Inflammatory macrophage treated with lipopolysaccharide for 4 hours (primary cell): ENCODE measurements at places on chromosomes 16 and 17.

GRCh38 chr17:82598256-82599119, 49.8 kb downstream of the WDR45B start:
- peak; percentile 60 for DNase-seq

- no peak for DNase-seq
Observed at GRCh38 chr16:26505496-26505895, 561.2 kb upstream of the C16orf82 start.

DNA sequence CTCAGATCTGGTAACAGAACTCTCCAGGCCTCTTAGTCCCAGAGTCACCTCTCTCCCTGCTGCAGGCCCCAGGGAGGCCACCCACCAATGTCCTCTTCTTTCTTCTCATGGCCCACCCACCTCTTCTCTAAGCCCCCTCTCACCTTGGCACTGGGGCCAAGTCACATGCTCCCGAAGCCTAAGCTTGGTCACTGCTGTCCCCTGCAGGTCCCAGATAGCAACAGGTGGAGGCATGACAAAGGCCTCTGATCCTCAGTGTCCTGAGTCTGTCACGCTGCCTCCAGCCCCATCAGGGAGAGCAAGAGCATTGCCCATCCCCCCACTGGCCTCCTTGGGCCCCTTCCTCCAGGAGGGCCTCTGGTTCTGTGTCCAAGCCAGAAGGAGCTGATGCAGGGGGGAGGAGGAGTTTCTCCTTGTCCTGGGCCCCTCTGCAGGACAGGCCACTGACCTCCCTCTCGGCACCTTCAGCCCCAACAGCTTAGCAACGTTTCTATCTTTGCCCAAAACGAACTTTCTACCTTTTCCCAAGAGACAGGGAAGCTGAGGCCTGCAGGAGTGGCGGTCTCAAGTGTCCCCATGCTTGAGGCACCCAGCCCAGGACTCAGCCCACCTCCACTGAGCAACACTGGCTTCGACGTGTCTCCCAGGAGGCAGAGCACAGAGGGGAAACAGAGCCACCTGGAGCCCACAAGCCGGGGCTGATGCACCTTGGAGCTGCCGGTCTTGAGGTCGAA, 8.6 kb downstream of the P2RX1 start:
- DNase-seq, result no peak

DNA sequence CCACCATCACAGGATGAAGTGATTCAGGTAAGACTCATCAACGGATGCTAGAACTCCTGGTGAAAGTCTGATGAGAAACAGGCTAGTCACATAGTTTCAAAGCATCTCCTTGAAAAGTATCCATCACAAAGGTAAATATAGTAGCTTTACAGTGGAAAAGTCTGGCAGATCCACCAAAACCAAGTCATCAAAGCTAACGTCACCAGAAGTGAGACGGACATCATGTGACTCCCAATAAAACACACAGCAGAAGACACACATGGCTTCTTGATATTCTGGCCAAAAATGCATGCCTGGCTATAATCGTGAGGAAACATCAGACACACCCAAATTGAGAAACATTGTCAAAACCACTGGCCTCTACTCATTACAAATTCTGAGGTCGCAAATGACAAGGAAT, 17.9 kb upstream of the TRPV3 start:
- peak; percentile 46 for DNase-seq

- no peak for DNase-seq
Observed at GRCh38 chr16:28504707-28505404, 1.8 kb downstream of the IL27 start.
